NCI-H1417 (cell line): ENCODE measurements at places on chromosomes 3 and 15.
A peak's percentile ranks its signal among the peaks of the same experiment; 100 is the strongest.

DNA sequence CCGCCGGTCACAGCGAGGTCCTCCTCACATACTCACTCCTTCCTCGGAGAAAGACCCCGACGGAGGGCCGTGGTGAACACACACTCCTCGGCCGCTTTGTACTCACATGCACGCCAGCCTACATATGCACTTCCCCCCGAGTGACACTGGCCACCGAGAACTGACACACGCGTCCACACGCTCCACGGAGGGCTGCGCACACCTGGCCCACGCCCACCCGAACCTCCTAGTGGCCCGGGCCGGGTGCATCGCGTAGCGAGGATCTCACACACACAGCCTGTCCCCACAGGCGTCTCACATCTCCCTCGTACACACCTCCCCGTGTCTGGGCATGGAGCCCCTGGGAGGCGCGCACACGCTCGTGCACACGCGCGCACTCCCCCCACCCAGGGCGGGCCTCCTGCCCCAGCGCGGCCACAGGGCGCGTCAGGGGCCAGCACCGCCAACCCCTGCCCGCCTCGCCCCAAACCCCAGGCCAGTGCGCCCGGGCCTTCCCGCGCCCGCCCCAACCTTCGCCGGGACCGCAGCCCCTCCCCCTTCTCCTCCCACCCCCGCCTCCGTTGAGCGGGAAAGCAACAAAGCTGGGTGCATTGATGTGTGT lies 411 bp upstream of the C3orf70 start:
- DNase-seq = peak; percentile 57

GRCh38 chr15:101390060-101390459 lies 95.0 kb upstream of the SNRPA1 start:
- DNase-seq = no peak

DNA sequence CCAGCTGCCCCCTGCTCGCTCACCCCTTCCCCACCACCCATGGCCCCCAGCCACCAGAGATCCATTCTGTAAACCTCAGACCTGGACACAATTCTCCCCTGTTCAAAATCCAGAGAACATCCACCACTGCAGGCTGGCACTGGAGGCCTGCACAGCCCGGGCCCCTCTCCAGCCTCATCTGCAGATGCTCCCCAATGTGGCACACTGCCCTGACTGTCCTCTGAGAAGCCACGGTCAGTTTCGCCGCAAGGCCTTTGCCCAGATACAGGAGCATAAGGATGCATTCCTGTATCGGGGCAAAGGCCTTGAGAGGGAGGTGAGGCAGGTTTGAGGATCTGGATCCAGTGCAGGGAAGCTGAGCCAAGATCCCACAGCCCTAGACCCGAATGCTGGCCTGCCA lies 175.4 kb upstream of the LINGO1 start:
- no peak for DNase-seq

DNA sequence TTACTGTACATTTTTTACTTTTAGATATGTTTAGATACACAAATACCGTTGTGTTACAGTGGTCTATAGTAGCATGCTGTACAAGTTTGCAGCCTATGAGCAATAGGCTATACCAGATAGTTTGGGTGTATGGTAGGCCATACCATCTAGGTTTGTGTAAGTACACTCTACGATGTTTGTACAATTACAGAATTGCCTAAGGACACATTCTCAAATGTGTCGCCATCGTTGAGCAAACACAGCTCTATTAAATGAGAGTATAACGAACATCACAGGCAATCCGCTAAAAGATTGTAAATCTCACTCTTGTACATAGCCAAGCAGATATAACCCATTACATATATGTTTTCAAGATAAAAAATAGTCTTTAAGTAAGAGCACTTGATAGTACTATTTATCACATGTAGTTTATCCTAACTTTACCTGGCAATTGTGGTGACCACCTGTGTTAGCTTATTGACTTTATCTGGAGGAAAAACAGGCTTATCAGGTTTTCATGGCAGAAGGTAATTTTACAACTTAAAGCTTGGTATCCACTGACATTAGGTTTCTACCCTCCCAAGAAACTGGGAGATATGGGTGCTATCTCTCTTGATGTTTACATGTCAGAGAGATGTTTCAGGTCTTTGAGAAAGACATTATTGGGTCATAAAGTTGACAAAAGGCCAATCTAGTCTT lies 898.7 kb downstream of the NSUN3 start:
- peak; percentile 51 for DNase-seq

DNA sequence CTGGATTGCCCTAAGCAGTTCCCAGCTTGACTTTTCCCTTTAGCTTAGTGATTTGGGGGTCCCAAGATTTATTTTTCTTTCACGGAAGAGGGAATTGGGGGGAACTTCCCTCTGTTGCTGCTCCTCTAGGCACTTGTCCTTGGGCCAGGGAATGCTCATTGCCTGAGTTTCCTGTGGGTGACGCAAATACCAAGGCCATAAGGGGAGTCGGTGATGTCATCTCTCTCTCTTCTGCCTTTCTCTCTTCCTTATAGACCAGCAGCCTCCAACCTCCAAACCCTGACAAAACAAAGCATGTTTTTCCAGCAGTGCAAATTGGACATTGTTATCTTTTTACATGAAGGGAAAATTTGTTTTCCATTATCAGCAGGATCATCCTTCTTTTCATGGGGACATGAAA lies 120.2 kb downstream of the ITPR1 start:
- no peak for DNase-seq

DNA sequence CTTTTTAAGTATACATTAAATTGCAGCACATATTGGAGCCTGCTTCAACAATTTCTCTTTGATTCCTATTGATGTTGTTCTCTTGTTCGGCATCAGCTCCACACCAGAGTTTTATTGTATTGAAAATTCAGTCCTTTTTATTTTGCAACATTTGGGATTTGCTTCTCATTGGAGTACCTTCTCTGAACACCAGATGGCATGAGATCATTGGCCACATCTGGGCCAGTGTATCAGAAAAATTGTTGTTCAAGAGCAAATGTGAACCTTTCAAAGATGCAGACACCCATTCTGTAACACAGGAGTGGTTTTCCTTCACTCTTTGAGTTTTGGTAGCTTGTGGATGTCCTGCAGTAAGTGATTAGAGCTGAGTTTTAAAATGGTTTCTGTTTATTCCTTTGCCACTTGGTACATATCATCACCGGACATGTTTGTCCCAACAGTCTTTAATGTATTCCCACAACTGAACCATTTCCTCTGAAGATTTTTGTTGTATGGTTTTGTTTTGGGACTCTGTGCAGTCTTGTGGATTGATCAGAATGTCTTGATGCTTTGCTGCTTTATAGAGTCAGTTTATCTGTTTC lies 96.1 kb downstream of the MCTP2 start:
- DNase-seq = peak; percentile 89

DNA sequence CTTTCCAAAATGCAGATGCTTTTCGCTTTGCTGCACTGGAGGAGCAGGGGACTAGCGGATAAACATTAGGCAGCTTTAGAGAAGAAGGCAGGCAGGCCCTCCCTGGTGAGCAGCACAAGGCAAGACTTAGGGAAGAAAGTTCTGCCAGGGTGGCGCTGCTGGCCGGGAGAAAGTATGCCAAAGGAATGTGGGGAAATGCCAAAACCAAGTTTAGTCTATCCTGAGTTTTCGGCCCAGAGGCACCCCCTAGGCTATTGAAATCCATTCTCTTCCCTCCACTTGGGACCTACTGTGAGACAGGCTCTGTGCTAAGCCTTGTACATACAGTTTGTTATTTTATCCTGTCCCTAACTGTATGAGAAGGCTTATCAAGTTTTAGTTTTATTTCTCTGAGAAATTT lies 9.2 kb downstream of the SHC4 start:
- DNase-seq = no peak

- DNase-seq = no peak
Observed at GRCh38 chr3:3191675-3192285, 12.3 kb upstream of the CRBN start.

- no peak for DNase-seq
Observed at GRCh38 chr15:59268168-59268851, 61.7 kb downstream of the LDHAL6B start.

- DNase-seq = no peak
Observed at GRCh38 chr15:36430280-36430679, 149.1 kb upstream of the CDIN1 start.

- no peak for DNase-seq
Observed at GRCh38 chr3:160812304-160812703, 56.3 kb downstream of the PPM1L start.

GRCh38 chr15:66707310-66708082 lies 5.5 kb downstream of the SMAD6 start:
- peak; percentile 79 for DNase-seq

DNA sequence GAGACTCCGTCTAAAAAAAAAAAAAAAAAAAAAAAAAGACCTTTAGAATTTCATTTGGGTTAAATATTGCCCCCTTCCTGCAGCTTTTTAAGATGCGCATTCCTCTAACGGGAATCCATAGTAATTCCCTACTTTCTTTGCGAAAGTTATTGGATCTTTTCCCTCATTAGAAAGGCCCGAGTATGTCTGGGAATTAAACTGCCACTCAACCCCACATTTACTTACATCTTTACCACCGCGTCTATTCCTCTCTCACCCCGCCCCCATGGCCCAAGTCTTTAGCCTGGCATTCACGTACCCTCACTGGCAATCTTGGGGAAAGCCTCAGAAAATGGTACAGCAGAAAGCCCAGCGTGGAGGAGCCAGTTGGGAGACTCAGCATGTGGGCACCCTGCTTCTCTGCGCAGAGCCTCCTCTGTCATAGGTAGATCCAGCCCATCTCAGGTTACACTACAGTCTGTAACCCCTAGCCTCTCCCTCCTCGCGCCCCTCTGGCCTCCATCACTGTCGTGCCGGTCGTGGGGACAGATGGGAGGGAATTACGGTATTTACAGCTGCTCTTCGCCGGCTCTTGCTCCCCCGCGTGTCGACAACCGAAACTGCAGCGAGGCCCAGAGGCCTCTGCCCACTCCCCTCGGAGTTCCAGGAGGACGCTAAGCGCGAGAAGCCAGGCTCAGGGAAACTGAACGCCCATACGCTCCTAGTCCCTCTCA lies 6.4 kb upstream of the ANKDD1A start:
- no peak for DNase-seq

GRCh38 chr3:24944805-24945520 lies 450.3 kb upstream of the THRB start:
- DNase-seq = no peak

DNA sequence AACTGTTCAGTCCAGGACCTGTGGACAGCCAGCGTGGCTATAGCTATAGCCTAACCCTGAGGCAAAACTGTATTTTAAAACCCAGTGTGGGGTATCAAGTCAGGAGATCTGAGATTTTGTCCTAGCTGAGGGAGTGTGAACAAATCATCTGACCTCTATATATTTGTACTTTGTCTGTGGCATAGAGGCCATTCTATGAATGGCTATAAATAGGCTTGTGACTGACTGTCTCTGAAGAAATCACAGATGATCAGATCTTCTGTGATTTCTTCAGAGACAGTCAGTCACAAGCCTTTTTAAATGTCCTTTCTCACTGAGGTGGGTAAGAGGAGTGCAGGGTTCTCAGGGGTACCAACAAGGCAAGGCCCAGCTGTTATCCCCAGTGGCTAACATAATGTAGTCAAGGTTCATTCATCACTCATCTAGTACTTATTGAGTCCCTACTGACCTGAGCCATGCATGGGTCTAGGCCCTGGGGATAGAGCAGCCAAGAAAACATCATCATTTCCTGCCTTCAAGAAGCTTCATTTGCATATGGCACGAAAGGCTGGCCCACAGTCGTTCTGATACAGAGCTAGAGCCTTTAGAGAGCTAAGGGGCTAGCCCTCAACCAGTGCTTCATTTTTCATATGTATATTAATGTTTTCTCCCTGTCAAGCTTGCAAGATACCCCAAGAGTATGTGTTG lies 53.3 kb downstream of the TIPARP start:
- DNase-seq = no peak

GRCh38 chr3:54259636-54260035 lies 137.3 kb downstream of the CACNA2D3 start:
- DNase-seq = no peak

GRCh38 chr3:181847276-181847675 lies 135.6 kb downstream of the SOX2 start:
- DNase-seq = no peak

DNA sequence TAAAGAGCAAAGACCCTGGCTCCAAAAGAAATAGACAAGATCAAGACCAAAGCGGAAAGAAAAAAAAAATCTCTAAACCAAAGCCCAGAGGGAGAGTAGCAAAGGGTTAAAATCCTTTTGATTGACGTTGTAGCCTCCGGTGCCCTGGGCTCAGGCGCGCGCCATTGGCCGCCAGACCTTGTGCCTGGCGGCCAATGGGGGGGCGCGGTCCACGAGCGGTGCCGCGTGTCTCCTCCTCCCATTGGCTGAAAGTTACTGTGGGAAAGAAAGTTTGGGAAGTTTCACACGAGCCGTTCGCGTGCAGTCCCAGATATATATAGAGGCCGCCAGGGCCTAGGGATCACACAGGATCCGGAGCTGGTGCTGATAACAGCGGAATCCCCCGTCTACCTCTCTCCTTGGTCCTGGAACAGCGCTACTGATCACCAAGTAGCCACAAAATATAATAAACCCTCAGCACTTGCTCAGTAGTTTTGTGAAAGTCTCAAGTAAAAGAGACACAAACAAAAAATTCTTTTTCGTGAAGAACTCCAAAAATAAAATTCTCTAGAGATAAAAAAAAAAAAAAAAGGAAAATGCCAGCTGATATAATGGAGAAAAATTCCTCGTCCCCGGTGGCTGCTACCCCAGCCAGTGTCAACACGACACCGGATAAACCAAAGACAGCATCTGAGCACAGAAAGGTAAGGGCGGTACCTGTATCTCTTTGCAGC lies at the start of gene HES1:
Gene HES1, plus strand, starts transcription at position 343 of the 713 bp plus-strand sequence. Its CDS starts 233 bp downstream, at position 576.
- DNase-seq = peak; percentile 42

GRCh38 chr3:181851063-181851462 lies 139.3 kb downstream of the SOX2 start:
- peak; percentile 35 for DNase-seq

DNA sequence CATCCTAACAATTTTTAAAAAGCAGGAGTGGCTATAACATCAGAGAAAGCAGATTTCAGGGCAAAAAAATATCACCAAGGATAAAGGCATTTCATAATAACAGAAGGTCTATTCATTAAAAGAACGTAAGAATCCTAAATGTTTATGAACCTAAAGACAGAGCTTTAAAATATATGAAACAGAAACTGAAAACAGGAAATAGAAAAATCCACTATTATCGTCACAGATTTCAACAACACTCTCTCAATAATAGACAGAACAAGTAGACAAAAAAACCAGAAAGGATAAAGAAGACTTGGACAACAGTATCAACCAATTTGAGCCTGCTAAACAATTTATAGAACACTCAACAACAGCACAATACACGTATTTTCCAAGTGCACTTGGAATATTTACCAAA lies 71.4 kb downstream of the FBXL22 start:
- DNase-seq = no peak

GRCh38 chr15:80588801-80589200 lies 106.3 kb upstream of the ABHD17C start:
- DNase-seq = no peak

DNA sequence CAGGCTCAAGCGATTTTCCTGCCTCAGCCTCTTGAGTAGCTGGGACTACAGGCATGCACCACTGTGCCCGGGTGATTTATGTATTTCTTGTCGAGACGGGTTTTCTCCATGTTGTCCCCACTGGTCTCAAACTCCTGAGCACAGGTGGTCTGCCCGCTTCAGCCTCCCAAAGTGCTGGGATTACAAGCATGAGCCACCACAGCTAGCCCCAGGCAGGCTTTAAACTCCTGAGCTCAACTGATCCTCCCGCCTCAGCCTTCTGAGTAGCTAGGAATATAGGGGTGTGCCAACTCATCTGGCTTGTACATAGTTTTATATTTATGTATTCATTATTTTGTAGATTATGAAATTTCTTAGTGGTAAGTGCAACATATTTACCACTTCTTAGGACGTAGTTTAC lies 198.8 kb upstream of the MCTP2 start:
- DNase-seq = no peak
